Foreskin melanocyte (primary cell): ENCODE measurements at places on chromosomes 3 and 15.

DNA sequence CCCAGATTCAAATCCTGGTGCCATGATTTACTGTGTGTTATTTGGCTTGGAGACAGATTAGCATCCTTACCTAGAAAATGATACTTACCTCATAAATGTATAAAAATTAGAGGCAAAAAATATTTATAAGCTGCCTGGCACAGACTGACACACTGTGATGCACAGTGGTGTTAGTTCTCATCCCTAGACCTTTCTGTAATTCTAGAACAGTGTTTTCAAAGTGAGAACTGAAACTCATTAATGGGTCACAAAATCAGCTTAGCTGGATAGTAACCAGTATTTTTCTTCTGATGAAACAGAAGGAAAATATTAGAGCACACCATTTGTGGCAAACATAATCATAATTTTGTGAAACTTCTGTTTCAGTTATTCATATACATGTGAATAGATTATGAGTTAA, 17.9 kb upstream of the MTHFS start:
- no peak for DNase-seq

- no peak for DNase-seq
Measured at GRCh38 chr3:73762855-73763254, 138.1 kb upstream of the PDZRN3 start.

DNA sequence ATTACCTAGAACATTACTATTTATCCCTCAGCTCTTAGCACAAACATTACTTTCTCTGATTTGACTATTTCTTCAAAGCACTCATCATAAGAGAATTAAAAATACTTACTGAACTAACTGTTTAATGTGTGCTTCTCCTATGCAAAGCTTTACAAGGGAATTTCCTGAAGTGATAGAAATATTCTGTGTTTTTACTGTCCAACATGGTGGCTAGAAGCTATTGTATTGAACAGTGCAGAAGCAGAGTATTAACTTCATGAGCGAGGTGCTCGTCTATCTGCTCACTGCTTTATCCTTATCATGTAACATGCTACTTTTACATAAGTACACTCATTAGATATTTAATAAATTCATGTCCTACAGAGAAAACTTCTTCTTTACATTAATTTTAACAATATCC, 239.1 kb downstream of the ISL2 start:
- DNase-seq = no peak

GRCh38 chr3:45760878-45761711, 35.2 kb downstream of the SLC6A20 start:
- peak; percentile 21 for DNase-seq

GRCh38 chr3:69948246-69948862, 51.2 kb upstream of the SAMMSON start:
- no peak for DNase-seq

DNA sequence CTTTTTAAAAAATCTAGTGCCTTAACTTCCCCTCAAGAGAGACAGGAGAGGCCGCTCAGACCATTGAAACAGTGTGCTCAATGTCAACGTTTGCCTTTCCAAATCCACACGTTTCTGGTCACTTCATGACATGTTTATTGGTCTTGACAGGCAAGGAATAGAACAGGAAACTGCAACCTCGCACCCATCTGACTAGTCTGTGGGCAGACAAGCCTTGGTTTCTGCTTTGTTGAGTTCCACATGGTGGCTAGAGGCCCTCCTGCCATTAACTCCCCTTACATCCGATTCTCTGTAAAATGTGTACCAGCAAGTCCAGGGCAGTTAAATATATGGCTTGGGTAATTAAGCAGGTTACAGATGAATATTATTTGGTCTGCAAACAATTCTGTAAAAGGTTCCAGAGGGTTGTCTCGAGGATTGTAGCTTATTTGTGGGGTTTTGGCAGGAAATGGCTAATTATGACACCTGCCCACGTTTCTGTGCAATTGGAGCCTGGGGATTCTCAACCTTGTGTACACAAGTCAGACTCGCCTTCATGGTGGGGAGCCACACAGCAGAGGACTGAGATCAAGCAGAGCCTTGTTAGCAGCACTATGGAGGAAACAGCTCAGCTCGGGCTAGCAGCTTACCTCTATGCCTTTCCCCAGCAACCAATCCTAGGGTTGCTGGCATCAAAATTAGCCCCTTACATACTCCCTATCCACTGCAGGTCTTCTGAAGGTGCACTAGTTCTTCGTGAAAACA, 317.5 kb upstream of the IGF1R start:
- DNase-seq = no peak

DNA sequence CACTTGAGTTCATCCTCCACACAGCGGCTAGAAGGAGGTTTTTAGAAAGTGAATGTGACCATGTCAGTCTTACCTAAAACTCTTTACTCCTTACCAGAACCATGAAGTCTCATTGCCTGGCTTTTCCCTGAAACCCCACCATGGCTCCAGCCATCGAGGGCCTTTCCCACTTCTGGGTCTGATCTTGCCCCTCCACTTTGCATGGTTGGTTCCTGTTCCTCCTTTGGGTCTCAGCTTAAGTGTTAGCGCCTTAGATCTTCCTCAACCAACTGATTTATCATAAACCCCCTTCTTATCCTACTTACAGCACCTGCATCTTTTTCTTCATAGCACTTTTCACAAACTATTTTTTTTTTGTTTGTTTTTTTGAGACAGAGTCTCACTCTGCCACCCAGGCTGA, 45.9 kb upstream of the ULK4 start:
- DNase-seq = no peak

DNA sequence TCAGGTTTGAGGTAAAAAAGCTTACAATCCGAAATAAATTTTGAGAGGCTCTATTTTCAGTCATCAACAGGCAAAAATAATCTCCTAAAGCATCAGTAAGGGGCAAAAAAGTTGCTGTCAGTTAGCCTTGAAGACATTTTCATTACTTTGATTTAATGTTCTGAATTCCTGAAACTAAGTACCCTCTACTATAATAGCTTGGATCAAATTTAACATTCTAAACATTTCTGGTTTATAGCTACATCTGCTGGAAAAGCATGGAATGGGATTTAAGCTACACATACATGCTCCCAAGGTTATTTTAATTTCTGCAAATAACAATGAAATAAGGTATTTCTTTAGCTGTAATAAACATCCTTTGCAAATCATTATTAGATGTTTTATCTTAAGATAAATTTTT, 245.4 kb downstream of the ULK4 start:
- DNase-seq = peak; percentile 14

DNA sequence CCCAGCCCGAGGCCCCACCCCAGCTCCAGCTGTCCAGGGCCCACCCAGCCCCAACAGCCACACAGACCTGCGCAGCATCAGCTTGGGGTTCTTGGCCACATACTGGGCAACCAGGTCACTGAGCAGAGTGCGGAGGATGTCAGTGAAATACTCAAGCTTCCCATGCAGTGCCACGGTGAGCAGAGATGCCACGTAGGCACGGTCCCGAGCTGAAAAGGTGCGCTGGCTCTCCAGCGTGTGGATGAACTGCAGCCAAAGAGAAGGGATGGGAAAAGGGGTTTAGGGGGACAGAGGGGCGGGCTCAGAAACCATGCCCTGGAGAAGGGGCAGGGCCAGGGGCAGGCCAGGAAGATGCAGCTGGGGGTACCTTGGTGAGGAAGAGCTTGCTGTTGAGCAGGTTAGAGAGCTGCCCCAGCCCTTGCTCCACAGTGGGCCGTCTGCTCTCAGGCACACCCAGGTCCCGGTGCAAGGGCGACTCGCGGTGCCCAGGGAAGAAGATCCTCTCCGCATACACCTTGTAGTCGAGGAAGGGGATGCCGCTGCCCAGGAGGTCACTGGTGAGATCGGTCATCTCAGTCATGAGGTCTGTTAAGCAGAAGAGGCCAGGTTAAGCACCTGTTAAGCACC, 17.4 kb downstream of the PLXNB1 start:
- DNase-seq = no peak

DNA sequence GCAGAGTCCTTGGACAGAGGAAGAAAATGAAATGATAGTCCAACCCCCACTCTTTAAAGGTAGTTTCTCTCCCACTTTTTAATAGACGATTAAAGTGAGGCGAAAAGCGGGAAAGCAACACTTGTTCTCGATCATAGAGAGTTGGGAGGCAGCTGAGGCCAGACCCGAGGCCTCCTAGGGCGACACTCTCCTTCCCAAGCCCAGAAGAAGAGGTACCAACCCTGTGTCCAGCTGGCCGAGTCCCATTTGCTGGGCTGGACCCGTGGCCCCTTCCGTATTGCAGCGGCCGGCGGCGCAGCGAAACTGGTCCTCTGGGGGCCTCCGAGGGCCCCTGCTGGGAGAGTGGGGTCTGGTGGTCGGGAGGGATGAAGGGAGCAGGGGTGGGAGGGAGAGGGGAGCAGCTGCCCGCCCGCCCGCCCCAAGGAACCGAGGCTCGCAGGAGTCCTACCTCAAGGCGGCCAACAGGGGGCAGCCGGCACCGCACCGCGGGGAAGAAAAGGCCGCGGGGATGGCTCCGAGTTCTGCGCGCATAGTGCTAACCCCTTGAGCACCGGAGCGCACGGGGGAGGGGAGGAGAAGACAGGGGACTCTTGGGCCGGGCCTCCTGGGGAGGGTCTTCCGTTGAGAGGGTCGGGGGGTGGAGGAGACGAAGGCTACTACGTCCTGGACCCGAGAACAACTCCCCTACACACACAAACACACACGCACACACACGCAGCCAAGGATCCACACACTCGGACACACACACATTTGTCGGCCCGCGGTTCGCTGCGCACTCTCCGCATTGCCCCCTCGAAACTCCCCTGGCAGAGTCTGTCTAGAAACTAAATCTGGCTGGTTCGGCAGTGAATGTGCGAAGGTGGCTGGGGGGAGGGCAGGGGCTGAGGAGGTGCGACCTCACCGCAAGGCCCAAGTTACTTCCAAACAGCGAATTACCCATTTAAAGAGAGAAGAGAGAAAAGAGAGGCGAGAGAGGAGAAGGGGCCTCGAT, 2.0 kb downstream of the WNT5A start:
- peak; percentile 39 for DNase-seq

GRCh38 chr15:33074212-33074611, 120.3 kb downstream of the FMN1 start:
- no peak for DNase-seq

DNA sequence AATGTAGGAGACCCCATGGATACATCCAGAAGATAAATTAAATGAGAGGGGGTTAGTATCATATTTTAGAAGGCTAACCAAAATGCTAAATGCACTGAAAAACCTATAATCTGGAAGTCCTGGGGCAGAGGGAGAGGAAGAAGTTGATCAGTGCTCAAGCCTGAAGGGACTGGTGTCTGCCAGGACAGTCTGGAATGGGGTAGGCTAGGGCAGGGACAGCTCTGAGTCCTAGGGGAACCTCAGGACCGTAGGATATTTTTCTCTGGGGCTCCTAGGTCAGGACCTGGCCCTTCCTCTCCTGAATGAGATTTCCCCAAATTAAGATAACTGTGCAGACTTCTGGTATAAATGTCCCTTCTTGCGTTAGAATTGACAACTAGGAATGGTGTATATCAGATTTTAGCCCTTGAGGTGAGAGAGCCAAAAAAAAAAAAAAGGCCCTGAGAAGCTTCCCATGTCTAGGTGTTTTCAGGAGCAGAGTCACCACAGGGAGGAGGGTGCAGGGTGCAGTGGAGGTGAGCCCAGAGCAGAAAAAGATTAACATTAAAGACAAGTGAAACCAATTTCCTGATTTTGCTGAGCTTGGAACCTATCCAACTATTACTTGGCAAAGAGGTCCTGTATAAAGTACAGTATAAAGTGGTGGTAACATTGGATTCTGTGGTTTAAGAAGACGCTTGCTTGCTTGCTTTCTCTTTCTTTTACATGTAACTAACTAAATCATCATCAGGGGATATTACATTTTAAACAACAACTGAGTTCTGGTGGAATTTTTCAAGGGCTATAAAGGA, 63.5 kb downstream of the HACD2 start:
- DNase-seq = no peak

DNA sequence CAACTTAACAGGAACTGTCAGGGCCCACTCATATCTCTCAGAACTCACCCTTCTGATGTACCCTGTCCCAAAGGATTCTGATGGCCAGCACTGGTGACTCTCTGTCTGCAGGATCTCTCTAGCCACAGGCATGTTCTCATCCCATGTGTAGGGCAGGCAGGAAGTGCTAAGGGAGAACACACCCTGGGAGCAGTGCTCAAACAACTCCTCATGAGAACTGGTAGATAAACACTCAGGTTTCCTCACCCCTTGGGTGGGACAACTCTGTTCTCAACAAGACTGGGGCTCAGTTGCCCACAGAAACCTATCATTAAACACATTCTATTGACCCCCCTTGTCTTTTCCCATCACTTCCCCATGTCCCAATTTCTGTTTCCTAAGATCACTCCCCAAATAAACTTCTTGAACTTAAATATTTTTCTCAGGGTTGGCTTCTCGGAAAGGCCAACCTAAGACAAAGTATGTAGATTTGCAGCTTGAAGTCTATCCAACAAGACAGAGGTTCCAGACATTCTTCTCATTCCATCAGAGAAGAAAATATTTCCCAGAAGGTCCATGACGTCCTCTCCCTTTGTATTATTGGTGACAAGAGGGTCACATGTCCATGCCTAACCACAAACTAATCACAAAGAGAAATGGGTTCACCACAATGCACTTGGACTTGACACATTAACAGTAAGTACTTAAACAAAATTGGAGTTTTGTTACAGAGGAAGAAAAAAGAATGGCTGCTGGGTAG, 276.6 kb upstream of the GADL1 start:
- DNase-seq = peak; percentile 57

DNA sequence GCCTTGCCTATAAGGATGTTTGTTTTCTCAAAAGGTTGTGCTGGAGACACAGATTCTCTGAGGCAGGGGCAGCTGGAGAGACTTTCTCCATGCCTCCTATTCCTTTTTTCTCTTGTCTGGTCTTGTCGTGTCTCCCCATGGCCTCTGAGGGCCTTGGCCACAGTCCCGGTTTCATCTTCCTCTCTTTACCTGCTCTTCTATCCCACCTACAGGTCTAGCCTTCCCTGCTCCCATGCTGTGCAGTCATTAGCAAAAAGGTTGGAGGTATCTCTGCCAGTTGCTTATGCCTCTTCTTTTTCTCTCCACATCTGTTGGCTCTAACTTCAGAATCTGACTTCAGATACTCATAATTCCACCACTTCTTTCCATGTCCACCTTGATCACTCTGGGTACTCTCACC, 191.1 kb downstream of the IL20RB start:
- no peak for DNase-seq

- DNase-seq = no peak
Measured at GRCh38 chr3:123340336-123340735, 108.6 kb downstream of the ADCY5 start.

GRCh38 chr3:77605865-77606264, 566.0 kb downstream of the ROBO2 start:
- no peak for DNase-seq
